ENCODE measurements at places on chromosomes 11 and 22.

- no peak for DNase-seq
These were observed 911 bp downstream of the FGF19 start for GRCh38 chr11:69702769-69703452.

DNA sequence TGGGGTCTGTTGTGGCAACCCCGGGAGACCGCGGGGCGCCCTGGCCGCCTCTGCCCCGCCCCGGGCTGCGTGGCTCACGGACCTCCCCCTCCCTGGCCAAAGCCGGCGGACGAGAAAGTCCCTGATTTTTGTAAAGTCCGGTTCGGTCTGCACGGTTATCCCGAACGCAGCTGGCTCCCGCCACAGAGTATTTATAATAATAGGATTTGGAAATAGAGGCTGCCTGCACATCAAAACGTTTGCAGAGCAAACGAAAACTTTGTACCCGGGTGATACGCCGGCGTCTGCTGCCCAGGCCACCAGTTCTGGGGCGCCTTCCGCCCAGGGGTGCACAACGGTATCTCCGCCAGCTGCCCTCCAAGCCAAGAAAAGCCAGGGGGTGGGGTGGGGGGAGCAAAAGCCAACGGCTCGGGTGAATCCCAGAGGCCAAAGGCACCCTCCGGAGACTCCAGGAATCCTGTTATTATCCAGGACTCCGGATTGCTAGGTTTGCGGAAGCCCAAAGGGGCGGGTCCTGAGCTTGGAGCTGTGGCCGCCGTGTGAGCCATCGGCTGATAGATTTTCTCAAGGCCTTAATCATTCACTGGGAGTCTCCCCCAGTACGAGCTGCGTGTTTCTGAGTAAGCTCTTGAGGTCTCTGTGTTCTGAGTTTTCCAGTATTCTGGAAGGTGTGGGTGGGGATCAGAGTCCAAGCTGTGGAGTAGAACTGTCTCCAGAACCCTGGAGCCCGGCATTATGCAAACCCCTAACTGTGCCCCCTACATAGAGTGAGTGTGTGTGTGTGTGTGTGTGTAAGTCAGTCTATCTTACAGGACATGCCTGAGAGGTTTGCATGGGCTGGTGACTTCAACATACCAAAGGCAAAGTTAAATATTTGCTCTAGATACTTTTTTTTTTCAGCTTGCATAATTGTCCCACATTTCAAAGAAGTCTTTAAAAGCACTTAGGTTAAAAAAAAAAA lies 673 bp upstream of the SHANK2 start:
- no peak for DNase-seq

GRCh38 chr11:76159983-76160661 lies 46.2 kb downstream of the WNT11 start:
- DNase-seq = no peak

- DNase-seq = no peak
These were observed 9.4 kb upstream of the FBLN1 start for GRCh38 chr22:45493286-45493771.

GRCh38 chr11:74680703-74681531 lies 50.3 kb downstream of the CHRDL2 start:
- no peak for DNase-seq

DNA sequence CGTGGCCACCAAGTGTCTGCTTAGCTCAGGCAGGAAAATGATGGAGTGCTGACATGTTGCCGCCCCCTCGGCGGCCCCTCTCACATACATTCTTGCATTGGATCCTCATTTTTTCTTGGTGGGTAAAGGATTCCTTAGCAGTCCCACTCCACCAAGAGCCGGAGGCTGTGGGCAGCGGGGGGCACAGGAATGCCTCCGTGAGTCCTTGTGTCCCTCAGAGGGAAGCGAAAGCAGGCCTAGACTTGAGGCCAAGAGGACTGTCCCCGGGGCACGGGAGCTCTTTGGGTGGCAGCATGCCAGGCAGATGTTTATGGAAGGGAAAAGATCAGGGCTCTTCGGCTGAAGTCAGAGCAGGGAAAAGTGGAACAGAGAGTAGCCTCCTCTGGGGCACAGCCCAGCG lies 21.6 kb downstream of the LRFN4 start:
- DNase-seq = no peak

DNA sequence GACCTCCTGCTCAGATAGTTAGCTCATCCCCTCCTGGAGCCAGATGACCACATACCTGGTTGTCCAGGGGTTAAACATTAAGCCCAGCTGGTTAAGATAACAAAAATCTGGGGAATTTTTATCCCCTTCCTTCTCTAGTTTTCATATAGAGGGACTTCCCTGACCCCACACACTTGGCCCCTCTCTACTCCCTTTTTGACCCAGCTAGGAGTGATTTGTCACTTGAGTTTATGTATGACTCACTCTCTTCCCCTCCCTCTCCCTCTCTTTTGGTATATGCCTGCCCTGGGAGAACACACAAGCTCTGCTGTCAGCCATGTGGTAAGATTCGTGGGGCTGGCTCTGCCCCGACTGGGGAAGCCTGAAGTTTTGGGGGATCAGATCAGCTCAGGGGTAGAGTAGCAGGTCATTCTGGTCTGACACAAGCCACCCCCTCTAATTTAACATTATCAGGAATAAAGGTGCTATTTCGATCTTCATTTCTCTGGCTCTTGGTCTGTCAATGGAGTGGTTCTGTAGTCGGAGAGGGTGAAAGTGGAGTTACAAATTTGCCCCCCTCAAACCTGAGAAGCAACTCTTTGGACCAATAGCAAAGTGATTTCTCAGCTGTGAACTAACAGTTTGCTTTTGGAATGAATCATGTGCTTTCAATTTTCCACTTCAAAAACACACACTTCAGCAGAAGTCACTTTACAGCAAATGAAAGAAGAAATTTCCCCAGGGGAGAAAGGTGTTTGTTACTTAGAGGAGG lies 415.3 kb upstream of the CADM1 start:
- no peak for DNase-seq

DNA sequence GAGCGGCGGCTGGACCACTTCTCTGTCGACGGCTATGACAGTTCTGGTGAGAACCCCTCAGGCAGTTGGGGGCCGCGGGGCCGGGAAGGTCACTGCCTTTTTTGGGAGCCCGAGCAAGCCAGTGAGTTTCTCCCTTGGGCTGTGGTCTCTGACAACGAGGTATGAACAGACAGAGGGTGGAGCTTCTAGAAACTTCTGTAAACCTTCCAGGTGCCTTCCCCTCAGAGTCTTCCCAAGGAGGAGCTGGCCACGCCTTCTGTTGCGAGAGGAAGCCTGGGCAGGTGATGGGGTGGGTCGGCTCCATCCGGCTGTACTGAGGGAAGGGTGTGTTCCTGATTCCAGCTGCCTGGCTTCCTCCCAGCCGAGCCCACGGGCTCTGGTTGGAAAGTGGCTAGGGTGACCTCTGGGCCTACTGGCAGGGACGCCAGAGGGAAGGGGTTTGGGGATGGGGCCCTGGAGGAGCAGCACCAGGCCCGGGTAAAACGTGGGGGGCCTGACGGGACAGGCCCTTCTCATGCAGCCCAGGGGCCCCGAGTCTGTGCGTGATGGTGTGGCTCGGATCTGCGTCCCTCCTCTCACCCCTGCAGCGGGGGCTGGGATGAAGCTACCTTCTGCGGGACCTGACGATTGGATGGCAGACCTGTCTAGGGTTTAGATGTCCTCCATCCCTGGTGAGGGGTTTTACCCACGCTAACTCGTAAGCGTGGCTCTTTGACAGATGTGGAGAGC lies 110.8 kb downstream of the KCNQ1OT1 start:
- no peak for DNase-seq

Data from CD4-positive, alpha-beta T cell treated with Interleukin-6 for 4 hours (primary cell).